Activated T-helper 1 cell treated with anti-CD3 and anti-CD28 coated beads, Interleukin-2, amount 50 U/mL, for 16 hours (primary cell): ENCODE measurements at places on chromosomes 7 and 10.

DNA sequence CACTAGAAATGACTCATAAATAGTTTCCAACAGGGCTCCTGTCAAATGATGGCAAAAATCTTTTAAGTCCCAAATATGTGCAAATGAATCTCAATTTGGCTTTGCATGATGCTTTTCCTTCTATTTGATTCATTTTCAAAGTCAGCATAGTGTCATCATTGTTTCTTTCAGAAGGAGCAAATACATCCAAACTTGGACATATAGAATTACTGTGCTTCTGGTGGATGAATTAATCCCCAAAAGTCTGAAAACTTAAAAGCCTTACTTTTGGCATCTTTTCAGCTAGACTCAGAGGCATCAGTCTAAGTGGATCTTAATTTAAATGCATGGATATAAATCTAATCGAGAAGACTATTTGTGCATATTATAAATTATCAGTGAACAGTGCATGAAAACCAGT is 578.1 kb upstream of the FZD8 start:
- no peak for DNase-seq

GRCh38 chr10:78420946-78421735 is 387.5 kb downstream of the RPS24 start:
- no peak for DNase-seq

DNA sequence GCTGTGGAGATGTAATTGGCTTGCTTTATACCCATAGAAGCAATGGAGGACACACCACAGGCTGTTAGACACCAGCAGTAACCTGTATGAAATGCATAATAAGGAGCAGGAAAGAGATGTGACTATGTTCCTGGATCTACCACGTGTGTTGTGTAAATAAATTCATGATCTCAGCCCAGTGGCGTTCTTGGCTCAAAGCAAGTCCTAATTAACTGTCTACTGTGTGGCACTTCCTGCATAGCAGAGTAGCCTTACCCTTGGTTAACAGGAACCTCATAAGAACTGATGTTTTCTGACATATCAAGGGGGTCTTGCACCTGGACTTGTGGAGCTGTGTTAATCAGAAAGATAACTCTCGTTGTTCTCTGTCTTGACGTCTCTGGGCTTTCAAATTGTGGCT is 25.7 kb upstream of the FAM180A start:
- DNase-seq = no peak

DNA sequence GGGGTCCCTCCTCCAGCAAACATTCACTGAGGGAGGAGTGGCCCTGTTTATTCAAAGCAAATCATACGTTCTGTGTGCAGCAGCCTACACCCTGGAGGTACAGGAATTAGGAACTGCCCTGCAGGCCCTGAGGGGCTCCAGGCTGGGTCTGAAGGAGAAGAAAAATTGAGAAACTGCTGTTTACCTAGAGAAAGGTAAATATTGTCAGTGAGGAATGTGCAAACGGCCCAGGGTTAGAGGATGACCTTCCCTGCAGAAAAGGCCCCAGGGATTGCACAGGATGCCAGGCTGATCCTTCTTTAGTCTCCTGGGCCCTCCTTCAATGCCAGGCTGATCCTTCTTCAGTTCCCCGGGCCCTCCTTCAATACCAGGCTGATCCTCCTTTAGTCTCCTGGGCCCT is 5.7 kb downstream of the CALML5 start:
- no peak for DNase-seq

DNA sequence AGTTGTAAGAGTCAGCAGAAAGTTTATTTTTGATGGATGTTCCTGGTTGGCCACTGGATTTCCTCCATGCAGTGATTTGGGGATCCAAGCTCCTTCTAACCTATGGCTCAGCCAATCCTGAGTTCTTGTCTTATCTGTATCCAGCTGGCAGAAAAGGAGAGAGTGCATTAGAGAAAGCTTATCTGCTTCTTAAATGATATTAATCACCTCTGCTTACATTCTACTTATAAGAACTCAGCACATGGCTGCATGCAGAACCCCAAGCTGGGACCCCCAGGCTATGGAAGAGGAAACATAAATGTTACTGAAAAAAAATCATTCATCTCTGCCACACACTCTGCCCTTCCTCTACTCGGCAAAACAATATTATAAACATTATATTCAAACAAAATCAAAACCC is 739.8 kb upstream of the AUTS2 start:
- DNase-seq = no peak

DNA sequence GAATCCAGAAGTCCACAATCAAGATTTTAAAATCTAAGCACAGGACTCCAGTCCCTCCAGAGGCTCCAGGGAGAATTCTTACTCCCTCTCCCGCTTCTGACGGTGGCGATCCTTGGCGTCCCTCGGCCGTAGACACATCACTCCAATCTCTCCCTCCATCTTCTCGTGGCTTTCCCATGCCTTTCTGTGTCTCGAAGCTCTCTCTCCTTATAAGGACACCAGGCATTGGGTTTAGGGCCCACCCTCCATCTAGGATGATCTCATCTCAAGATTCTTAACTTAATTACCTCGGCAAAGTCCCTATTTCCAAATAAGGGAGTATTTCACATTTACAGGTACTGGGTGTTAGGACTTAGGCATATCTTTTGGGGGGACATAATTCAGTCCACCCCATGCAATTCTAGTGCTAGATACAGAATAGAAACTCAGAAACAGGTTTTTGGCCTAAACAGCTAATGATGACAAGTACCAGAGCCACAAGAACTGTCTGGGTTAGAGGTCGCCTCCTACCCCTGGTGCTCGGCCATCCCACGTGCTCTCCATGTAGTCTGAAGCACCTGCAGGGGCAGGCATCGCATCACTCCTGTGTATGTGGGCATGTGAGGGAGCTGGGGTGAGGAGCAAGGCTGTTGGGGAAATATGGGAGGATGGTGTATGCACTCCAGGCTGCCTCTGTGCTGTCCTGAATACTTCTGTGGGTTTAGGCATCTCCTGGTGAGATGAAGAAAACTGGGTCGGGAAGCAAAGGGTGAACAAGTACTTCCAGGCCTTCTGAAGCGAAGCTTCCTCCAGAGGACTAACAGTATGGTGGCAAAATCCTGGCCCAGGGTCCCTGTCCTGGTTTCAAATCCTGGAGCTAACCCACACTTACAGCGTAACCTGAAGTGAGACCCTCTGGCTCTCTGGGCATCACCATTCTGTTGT is 298.3 kb upstream of the ZMIZ1 start:
- no peak for DNase-seq

DNA sequence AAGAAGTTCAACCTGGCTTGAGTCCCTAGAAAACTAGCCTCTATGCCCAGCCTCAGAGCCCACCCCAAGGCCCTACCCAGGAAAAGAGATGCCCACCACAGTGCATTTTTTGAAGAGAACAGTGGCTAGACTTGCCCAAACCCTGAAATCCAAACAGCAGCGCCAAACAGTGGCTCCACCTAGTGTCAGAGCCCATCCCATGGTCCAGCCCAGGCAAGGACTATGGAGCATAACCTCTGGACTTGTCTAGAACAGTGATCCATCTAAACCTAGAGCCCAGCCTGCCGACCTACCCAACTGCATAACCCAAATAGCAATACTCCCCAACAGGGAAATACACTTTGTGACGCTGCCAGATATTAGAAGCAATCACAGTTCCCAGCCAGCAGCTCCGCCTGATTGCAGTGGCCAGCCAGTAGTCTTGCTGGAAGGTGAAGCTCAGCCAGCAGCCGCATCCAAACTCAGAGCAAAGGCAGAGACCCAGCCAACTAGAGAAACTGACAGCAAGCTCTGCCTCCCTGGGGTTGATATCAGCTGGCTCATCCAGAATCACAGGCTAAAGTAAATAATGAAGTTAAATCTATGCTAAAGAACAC is 44.5 kb downstream of the HBP1 start:
- no peak for DNase-seq

- no peak for DNase-seq
These were observed 123.0 kb downstream of the GRK5 start for GRCh38 chr10:119330342-119330741.

GRCh38 chr7:20541608-20542349 is 73.7 kb upstream of the ABCB5 start:
- no peak for DNase-seq
